ENCODE measurements at places on chromosomes 2 and 18. TPM values are rescaled to one million over a fixed set of nuclear protein-coding genes. Genes with fewer than 3 reads are reported as not detected.

Gene ARHGAP25
- 217 TPM for polyA plus RNA-seq

Gene SPP2
- not detected for polyA plus RNA-seq

Gene BCS1L
- 21.2 TPM for polyA plus RNA-seq

Gene QPCT
- polyA plus RNA-seq, result 1.8 TPM

Gene ANKRD30B
- polyA plus RNA-seq, result not detected

Gene UGT1A1
- not detected for polyA plus RNA-seq

Gene FOSL2
- polyA plus RNA-seq, result 0.50 TPM

Gene MAP4K4
- 9.3 TPM for polyA plus RNA-seq

Gene FAM124B
- polyA plus RNA-seq, result not detected

Gene SOX11
- not detected for polyA plus RNA-seq

Gene CTNNA2
- polyA plus RNA-seq, result not detected

Gene PCBP1
- 123 TPM for polyA plus RNA-seq

Gene UNC80
- polyA plus RNA-seq, result not detected

Gene VAMP8
- polyA plus RNA-seq, result 240 TPM

Gene ELOA2
- not detected for polyA plus RNA-seq

Gene RAD51AP2
- not detected for polyA plus RNA-seq

Gene PUM2
- polyA plus RNA-seq, result 14.6 TPM

Gene UGT1A8
- polyA plus RNA-seq, result not detected

Gene TYMS
- polyA plus RNA-seq, result 1.0 TPM

Gene POTEI
- polyA plus RNA-seq, result not detected

Gene IKZF2
- 0.09 TPM for polyA plus RNA-seq

Gene SERPINB12
- not detected for polyA plus RNA-seq

Gene SCN2A
- 0.06 TPM for polyA plus RNA-seq

Gene DDX18
- polyA plus RNA-seq, result 44.3 TPM

Gene FZD7
- polyA plus RNA-seq, result 0.19 TPM

Gene MARCO
- polyA plus RNA-seq, result not detected

Gene FOXD4L1
- not detected for polyA plus RNA-seq

Gene CABYR
- polyA plus RNA-seq, result 2.0 TPM

Gene C18orf63
- polyA plus RNA-seq, result not detected

Gene PDCL3
- polyA plus RNA-seq, result 48.9 TPM

Gene CNGA3
- not detected for polyA plus RNA-seq

Gene NEU4
- not detected for polyA plus RNA-seq

Gene CD207
- not detected for polyA plus RNA-seq

Gene INO80D
- polyA plus RNA-seq, result 12.0 TPM

Gene LYPD1
- polyA plus RNA-seq, result not detected

Gene TUBB8B
- polyA plus RNA-seq, result 0.38 TPM

Gene HOXD1
- not detected for polyA plus RNA-seq

Gene CRYBA2
- polyA plus RNA-seq, result not detected

Gene FBXO48
- 0.44 TPM for polyA plus RNA-seq

Gene TCF23
- polyA plus RNA-seq, result not detected

Gene NEB
- polyA plus RNA-seq, result 1.4 TPM

Gene DLGAP1
- not detected for polyA plus RNA-seq

Gene RTP5
- polyA plus RNA-seq, result not detected

Gene ACADL
- polyA plus RNA-seq, result not detected

Gene NCL
- 523 TPM for polyA plus RNA-seq

Gene CNPPD1
- 151 TPM for polyA plus RNA-seq

Gene MAP3K19
- polyA plus RNA-seq, result not detected

Gene PLA2R1
- not detected for polyA plus RNA-seq

Gene FSHR
- not detected for polyA plus RNA-seq

Gene CFAP221
- polyA plus RNA-seq, result not detected

Gene INO80B
- polyA plus RNA-seq, result 11.4 TPM

Data from IgD-negative memory B cell (primary cell).